ENCODE measurements at places on chromosomes 4 and X.

GRCh38 chrX:15293451-15293850, 22.0 kb downstream of the ASB11 start:
- DNase-seq, result no peak

DNA sequence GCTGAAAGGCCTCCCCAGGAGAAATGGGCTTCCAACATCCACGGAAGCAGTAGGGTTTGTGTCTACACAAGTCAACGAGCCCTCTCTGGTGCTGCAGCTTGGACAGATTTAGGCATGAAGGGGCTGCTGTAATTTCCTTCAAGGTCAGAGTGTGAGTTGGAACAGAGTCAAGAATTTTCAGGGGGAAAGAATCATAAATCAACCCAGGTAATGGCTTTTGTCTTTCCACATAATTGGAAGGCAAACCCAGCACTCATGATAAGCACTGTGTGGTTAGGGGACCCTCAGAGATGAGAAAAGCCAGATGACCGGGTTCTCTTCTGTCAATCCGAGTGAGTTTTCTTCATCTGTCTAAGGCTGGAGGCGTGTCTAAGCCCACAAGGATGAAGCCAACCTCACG, 78.6 kb upstream of the MXRA5 start:
- no peak for DNase-seq

GRCh38 chrX:26954029-26954428, 509.1 kb downstream of the PPP4R3C start:
- no peak for DNase-seq

GRCh38 chrX:118989886-118990285, 15.5 kb downstream of the LONRF3 start:
- DNase-seq, result no peak

DNA sequence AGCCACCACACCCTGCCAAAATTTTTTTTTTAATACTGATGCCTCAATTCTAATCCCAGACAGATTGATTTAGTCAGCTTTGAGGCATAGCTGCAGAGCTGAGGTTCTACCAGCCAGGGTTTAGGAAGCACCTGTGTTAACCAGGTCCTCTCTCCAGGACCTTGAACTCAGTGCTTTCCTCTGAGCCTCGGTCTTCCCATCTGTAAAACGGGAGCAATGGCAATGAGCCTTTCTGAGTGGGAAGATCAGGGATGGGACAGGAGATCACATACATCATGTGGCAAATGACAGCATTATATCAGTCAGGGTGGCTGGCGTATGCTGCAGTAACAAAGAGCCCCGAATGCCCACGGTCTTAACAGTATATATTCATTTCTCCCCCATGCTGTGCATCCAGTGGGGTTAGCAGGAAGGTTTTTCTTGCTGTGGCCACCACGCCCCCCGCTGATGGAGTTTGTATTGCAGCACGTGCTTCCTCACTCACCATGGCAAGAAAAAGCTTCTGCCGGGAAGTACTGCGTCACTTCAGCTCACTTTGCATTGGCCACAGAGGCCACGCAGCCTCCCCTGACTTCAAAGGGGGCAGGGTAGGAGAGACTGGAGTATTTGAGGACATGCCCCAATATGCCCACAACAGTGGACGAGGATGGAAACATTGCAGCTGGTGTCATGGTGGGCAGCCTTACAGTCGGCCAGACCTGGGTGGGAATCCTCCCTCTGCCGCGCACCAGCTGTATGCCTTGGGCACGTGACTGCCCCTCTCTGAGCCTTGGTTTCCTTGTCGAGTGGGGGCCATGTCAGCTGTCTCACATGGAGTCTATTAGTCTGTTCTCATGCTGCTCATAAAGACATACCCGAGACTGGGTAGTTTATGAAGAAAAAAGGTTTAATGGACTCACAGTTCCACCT, 24.1 kb upstream of the MRFAP1 start:
- no peak for DNase-seq

GRCh38 chrX:73817393-73818199, 254.6 kb downstream of the CHIC1 start:
- no peak for DNase-seq

DNA sequence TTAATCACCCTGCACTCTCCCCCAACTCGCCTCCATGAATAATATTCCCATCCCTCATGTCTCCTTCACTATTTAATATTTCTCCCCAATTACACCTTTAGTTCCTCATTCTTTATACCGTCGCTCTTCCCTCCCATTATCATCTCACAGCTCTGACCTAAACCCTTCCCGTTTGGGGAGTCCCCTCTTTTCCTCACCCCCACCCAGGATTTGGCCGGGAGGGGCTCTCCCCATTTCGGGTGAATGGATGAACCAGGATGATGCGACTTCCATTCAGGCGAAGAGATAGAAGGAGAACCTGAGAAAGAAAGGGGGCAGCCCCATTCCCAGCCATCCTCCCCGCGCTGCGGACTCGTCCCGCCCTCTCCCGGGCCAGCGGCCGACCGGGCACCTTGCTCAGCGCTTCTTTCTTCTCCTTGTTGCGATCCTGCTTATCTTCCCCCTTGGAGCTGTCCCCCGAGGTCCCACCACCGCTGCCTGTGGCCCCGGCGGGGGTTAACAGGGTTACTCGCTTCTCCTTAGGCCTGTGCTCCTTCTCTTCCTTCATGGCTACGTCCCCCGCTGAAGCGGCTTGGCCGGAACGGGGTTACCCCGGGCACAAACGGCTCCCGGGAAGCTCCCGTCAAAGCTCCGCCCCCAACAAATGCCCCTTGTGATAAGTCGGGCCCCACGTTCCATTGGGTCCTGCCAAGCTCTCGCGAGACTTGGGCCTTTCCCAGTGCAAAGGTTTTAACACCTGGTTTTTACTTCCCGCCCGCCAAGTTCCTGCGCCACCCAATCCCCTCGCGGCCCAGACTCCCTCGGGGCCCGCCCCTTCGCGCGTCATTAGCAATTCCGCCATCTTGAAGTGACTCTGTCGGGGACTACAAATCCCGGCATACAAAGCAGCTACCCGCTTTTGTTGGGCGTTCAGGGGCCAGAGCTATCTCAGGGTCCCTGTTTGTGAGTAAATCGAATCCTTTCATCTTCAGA, at the start of gene UPF3B:
Gene UPF3B, minus strand, starts transcription at position 582 of the 972 bp plus-strand sequence. Its CDS starts 35 bp downstream, at position 547.
- peak; percentile 87 for DNase-seq

- DNase-seq, result no peak
These were observed 21.5 kb downstream of the HAND2 start for GRCh38 chr4:173508386-173509035.

GRCh38 chr4:60648774-60649173, 551.4 kb upstream of the ADGRL3 start:
- DNase-seq, result no peak

- DNase-seq, result no peak
These were observed 1.0 kb downstream of the TRMT44 start for GRCh38 chr4:8441499-8442091.

DNA sequence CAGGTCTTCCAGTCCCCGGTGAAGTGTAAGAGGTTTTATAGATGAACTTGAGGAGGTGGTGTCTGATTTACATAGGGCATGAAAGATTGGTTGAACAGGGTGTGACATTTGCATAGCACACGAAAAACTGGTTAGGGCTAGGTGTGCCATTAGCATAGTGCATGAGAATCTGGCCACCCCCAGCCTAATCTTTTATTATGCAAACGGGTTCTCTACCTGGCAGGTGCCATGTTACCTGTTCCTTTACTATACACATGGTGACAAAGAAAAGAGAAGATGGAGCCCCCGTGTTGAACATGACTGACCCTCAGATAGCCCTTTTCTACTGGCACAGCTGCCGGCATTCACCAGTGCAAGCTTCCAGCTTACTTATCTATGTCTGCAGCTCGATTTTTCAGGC, 71.0 kb downstream of the UCHL1 start:
- no peak for DNase-seq

GRCh38 chrX:1945879-1946278, 331.0 kb downstream of the ASMT start:
- no peak for DNase-seq

DNA sequence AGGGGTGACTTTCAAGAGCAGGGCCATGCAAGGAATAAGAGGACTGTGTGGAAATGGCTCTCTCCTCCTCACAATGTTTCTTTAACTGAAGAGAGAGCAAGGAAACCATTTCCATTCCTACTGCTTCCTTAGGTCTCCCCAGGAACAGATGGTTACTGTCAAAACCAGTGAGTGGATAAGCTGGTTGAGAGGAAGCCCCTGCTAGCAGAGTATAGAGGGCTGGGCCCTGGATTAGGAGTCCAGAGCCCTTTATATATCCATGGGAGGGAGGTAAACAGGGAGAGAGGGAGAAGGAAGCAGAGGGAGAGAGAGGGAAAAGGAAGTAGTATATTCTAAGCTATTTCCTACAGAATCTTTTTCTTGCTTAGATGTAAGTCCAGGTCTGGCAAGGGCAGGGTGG, 43.8 kb upstream of the LAS1L start:
- DNase-seq, result no peak

DNA sequence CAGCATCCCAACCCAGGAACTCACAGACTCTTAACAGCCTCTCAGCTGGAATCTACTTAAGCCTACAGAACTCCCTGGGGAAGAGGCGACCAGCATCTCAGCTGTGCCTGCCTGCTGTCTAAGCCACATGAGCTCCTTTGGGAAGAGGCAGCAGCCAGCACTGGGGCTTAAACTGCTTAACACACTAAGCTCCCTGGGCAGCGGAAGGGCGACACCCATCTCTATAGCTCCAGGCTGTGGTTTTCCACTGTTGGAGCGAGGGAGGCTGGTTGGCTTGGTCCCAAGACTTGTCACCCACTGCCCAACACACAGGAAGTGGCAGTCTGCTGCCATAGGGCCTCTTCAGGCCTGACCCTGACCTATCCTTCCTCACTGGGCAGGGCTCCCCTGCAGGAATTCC, 1544.1 kb upstream of the ADGRL3 start:
- DNase-seq, result no peak

DNA sequence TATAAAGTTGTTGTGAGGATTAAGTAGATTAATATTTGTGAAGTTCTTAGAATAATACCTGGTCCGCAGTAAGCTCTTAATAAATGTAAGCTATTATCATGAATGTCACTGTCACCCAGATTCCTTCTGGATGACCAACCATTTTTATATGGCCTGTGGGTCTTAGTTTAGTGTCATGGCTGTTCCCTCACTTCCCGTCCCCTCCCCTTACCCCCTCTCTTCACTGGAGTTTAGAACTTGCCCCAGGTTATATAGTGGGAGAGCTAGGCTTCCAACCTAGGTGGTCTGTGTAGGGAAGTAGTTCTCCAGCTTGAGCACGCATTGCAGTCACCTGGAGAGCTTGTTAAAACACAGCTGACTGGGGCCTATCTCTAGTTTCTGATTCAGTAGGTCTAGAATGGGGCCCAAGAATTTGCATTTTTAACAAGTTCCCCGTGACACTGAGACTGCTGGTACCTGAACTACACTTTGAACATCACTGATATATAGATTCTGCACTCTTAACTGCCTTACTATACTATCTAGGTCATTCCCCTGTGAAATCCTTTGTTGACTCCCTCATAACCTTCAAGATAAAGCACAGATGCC, 66.9 kb upstream of the PLAC1 start:
- no peak for DNase-seq

- DNase-seq, result no peak
These were observed 554.9 kb downstream of the KLHL4 start for GRCh38 chrX:88072339-88073030.

DNA sequence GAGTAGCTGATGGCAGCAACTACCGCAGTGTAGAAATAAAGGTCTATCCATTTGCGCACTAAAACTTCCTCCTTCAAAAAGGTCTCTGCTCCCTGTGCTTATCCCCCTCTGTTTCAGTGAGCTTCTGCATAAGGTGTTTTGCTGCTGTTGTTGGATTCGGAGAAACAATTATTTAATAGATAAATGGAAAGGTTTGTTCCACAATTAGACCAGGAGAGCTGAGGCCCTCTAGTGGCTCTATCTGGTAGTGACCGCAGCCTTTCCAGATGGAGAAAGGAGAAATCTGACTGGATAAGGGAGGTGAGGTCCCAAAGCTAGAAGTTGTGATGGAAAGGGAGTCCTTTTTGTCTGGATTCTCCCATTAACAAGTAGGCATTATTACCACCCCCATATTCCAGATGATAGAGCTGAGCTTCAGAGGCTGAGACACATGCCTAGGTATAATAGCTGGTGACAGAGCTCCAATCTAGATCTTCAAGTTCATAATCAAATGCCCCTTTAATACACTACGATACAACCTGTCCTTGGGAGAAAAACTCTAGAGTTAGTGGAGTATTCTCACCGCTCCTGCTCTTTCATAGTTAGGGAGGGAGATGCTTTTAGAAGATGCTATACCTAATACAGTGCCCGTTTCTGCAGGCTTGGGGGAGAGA, 5.1 kb upstream of the GABRQ start:
- DNase-seq, result no peak

- no peak for DNase-seq
These were observed 5.5 kb upstream of the OPRPN start for GRCh38 chr4:70392057-70392776.

DNA sequence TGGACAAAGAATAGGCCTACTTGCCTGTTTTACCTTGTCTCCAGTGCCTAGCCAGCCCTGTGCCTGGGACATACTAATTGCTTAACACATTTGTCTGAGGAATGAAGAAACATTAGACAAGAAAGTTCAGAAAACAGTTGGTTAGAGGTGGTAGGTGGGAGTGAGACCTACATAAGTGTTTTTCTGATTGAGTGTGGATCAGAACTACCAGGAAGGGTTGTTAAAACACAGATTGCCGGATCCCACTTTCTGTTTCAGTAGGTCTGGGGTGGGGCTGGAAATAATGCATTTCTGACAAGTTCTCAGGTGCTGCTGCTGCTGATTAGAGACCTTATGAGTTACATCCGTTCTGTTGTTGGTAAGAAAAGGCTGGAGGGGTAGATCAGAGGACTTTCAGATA, 5.7 kb upstream of the JADE1 start:
- DNase-seq, result no peak

DNA sequence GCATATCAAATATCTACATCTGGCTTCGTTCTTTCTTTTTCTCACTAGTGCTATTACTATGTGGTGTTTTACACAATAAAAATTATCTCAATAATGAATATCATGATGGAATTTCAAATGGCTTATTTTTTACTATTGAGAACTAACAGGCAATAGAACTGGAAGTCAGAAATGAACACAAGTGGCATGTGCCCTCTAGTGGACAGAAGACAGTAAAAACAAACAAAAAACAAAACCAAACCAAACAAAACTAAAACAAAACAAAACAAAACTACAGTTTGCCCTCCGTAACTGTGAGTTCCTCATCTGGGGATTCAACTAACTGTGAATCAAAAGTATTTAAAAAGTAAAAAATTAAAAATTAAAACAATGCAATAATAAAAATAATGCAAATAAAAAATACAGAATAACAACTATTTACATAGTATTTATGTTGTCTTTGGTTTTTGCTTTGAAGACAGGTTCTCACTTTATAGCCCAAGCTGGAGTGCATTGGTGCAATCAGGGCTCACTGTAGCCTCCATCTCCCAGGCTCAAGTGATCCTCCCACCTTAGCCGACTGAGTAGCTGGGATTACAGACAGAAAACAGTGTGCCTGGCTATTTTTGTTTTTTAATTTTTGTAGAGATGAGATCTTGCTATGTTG, 195.6 kb upstream of the TACR3 start:
- no peak for DNase-seq

DNA sequence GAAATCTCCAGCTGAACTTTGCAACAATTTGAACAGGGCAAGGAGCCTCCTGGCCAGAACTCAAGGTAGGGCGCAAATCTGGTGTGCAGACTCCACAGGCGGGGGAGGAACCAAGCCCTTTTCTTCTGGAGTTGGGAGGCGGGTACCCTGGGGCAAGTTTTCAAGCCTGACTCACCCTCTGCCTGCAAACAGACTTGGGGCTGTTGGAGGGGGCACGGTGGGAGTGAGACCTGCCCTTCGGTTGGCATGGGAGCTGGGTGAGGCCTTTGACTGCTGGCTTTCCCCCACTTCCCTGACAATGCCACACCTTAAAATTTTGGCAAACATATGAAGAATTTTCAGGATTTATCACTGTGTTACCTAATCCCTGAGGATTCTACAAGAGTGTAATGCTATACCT, 709.8 kb upstream of the DIAPH2 start:
- no peak for DNase-seq

- no peak for DNase-seq
These were observed 15.2 kb downstream of the FHDC1 start for GRCh38 chr4:152951348-152951747.

Measured in HFF-Myc (cell line).